ENCODE measurements at places on chromosomes 2 and 18. TPM values are rescaled to one million over a fixed set of nuclear protein-coding genes. Genes with fewer than 3 reads are reported as not detected.

IL1R2 gene
- total RNA-seq = 21.4 TPM

ERMN gene
- total RNA-seq = 1.8 TPM

SKOR2 gene
- 0.21 TPM for total RNA-seq

QPCT gene
- 0.51 TPM for total RNA-seq

UGT1A8 gene
- not detected for total RNA-seq

- no peak for DNase-seq
Observed at GRCh38 chr2:147818741-147819140, 26.1 kb upstream of the ACVR2A start.

- DNase-seq = peak; percentile 59
Observed at GRCh38 chr18:76410660-76411417, 84.2 kb downstream of the ZNF516 start.

- DNase-seq = no peak
Observed at GRCh38 chr2:4873876-4874593, 818.1 kb upstream of the SOX11 start.

DNA sequence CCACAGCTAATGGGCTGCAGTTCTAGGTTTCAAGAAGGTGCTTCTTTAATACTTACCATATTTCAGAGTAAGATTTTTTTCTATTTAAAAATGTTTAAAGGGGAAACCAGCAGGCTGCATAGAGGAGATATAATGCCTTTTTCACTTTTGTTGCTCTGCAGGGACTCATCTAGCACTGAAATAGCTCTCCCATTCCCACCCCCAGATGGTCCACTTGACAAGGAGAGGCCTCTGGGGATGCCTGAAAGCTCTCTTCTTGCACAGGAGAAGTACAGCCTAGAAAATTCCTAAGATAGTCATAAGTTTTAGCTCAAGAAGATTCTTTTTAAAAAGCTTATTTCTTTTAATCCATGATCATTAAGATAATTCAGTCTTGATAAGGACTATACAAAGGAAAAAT is 126.4 kb downstream of the CDH2 start:
- no peak for DNase-seq

GRCh38 chr2:101219246-101219645 is 33.4 kb upstream of the CNOT11 start:
- no peak for DNase-seq

GRCh38 chr18:38023871-38024270 is 458.3 kb upstream of the CELF4 start:
- DNase-seq = no peak

GRCh38 chr2:226712941-226713340 is 86.7 kb downstream of the IRS1 start:
- no peak for DNase-seq

- no peak for DNase-seq
Observed at GRCh38 chr2:16400127-16400623, 265.5 kb downstream of the CYRIA start.

GRCh38 chr2:120346667-120347358 is 877 bp downstream of the INHBB start:
- peak; percentile 39 for DNase-seq

GRCh38 chr18:26502823-26503222 is 45.5 kb downstream of the KCTD1 start:
- DNase-seq = no peak

GRCh38 chr18:78031991-78032390 is 782.3 kb downstream of the GALR1 start:
- no peak for DNase-seq
